ENCODE measurements at places on chromosomes 7 and 10. TPM values are rescaled to one million over a fixed set of nuclear protein-coding genes. Genes with fewer than 3 reads are reported as not detected.

GRCh38 chr7:11373546-11374142 is 400.0 kb downstream of the PHF14 start:
- no peak for DNase-seq

Gene FAM25C
- not detected for polyA plus RNA-seq

- DNase-seq, result no peak
These were observed 2.8 kb downstream of the CAMK2G start for GRCh38 chr10:73871295-73872189.

Gene SYCE1
- 0.60 TPM for polyA plus RNA-seq

Gene FRMPD2
- polyA plus RNA-seq, result 0.60 TPM

DNA sequence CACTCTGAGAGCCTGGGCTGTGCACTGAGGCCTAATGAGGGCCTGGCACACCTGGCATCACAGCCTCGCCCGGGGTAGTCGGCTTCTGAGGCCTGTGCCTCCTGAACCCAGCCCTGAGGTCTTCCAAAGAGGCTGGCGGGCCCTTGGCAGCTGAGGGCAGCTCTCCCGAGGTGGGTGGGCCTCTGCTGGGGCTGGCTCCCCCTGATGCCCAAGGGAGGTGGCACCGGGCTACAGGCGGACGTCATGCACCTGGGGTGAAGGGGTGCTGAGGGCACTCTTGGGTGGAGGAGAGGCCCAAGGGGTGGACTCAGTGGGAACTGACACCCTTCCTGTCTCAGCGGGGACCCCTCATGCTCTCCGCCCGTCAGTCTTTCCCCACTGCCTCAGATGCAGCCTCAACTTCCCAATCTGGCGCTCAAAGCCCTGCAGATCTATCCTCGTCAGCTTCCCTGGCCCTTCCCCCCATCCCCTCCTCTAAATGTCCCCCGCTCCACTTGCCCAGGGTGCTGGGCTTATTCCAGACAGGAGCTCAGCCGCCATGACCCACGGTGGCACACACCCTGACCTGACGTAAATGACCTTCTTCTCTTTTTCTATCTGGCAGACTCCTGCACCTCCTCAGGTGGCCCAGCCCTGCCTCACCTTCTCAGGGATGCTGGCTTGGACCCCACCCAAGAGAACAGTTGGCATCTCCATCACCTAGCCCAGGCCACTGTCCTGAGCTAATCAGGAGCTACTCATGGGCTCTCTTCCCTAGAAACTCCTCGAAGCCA is 38.2 kb downstream of the MYL10 start:
- no peak for DNase-seq

DNA sequence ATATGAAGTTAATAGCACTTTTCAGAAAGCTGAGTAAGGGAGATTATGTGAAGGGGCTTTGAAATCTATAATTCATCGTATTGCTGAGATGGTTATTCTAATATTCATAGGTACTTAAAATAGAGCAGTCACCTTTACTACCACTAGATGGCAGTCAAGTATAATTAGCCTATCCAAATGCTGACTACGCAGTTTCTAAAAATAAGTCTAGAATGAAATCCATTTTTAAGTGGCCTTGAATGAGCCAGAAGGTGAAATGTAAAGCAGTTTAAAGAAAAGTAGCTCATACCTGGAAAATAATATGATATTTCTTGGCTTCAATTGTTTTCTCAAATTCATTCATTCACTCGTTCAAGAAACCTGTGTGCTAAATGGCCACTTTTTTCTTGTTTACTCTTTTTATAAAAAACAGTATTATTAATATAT is 1277.1 kb downstream of the GATA3 start:
- peak; percentile 53 for DNase-seq

DNA sequence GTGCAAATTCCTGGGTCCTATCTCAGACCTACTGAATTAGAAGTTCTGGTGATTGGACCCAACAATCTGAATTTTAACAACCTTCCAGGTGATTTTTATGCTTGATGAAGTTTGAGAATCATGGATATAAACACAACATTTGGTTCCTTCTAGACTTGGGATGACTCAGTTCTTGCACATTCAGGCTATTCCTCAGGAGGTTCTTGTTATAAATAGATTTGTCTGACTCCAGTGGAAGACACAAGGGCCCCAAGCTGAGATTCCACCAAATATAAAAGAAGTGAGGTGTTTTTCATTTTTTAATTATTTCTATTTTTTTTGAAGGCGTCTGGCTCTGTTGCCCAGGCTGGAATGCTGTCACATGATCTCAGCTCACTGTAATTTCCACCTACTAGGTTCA is 9.4 kb upstream of the TAS2R16 start:
- no peak for DNase-seq

DNA sequence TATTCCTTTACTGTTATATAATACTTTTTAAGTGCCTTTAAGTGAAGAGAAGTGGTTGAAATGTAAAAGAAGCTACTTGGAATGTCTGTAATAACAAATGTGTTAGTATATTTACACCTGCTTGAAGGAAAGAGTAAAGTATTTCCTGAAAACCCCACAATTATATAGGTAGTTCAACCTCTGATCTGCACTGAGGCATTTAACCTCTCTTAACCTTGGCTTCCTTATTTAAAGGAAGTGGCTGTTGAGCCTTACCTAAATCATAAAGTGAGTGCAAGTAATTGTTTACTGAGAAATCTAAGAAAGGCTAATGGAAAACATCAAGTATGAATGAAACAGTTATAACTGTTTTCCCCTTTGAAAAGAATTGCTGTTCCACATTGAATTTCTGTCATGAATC is 294.5 kb downstream of the ADK start:
- DNase-seq, result no peak

All from renal cortex interstitium (tissue), 15 donors.